Naive B cell (primary cell): ENCODE measurements at places on chromosomes 2 and 18. TPM values are rescaled to one million over a fixed set of nuclear protein-coding genes. Genes with fewer than 3 reads are reported as not detected.

GRCh38 chr2:9558948-9559381, 3.3 kb upstream of the ADAM17 start:
- peaks cover 29% of the 10 kb centered on the region for H3K4me1 ChIP-seq
- no peak for DNase-seq
- H3K27me3 ChIP-seq: no peaks in the 10 kb centered on the region
- H3K36me3 ChIP-seq: no peaks in the 10 kb centered on the region
- no peak overlapping the region for H3K27ac ChIP-seq
- H3K4me3 ChIP-seq: no peak overlapping the region

- H3K27ac ChIP-seq: no peak overlapping the region
- H3K4me3 ChIP-seq: no peak overlapping the region
- H3K36me3 ChIP-seq: peaks cover 33% of the 10 kb centered on the region
- H3K27me3 ChIP-seq: no peaks in the 10 kb centered on the region
- DNase-seq: no peak
These were observed 28.9 kb downstream of the ADNP2 start for GRCh38 chr18:80137976-80138375.

- H3K4me1 ChIP-seq: peaks cover 5% of the 10 kb centered on the region
- H3K4me3 ChIP-seq: no peak overlapping the region
- H3K27me3 ChIP-seq: peaks cover 16% of the 10 kb centered on the region
- no peak overlapping the region for H3K27ac ChIP-seq
- no peak for DNase-seq
These were observed 107.8 kb downstream of the MBD2 start for GRCh38 chr18:54116541-54117257.

GRCh38 chr2:173171321-173171720, 95.7 kb downstream of the MAP3K20 start:
- DNase-seq: no peak
- H3K27me3 ChIP-seq: no peaks in the 10 kb centered on the region
- H3K27ac ChIP-seq: no peak overlapping the region
- H3K36me3 ChIP-seq: peaks cover 11% of the 10 kb centered on the region
- no peaks in the 10 kb centered on the region for H3K4me1 ChIP-seq

GRCh38 chr18:69250305-69251151, 150.2 kb upstream of the DOK6 start:
- H3K4me1 ChIP-seq: no peaks in the 10 kb centered on the region
- DNase-seq: no peak

DNA sequence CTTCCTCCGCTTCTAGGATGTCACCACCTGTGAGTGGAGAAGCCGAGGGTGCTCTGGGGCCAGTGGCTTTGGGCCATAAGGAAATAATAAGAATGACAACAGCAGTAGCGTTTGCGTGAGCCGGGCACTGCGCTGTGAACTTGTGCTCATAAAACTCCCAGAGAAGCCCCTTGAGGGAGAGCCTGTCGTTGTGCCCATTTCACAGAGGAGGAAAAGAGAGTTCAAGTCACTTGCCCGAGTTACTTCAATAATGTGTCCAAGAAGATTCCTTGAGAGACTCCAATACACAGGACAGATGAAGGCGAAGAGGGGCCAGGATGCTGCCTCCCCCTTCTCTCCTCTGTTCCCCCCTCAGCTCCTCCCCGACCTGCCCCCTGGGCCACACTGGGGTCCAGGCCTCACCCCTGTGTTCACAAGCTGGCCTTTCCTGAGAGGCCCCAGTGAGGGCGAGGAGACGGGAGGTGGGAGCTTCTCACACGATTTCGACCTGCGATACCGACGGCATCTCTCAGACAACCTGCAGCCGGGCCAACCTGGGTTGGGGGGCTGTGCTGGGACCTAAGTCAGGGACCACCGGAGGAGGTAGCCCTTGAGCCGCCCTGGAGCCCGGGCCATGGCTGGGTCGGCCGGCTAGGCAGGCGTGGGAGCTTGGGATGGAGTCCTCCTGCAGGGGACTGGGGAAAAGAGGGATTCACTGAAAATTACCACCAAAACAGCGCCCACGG, 53.5 kb upstream of the UBE2F start:
- DNase-seq: no peak
- no peaks in the 10 kb centered on the region for H3K36me3 ChIP-seq
- H3K4me1 ChIP-seq: no peaks in the 10 kb centered on the region
- H3K27ac ChIP-seq: no peak overlapping the region

The ST8SIA3 gene
- not detected for polyA plus RNA-seq
